ENCODE measurements at places on chromosomes 4 and X.

GRCh38 chr4:20480165-20480947 is 219.9 kb upstream of the PACRGL start:
- no peak for DNase-seq

DNA sequence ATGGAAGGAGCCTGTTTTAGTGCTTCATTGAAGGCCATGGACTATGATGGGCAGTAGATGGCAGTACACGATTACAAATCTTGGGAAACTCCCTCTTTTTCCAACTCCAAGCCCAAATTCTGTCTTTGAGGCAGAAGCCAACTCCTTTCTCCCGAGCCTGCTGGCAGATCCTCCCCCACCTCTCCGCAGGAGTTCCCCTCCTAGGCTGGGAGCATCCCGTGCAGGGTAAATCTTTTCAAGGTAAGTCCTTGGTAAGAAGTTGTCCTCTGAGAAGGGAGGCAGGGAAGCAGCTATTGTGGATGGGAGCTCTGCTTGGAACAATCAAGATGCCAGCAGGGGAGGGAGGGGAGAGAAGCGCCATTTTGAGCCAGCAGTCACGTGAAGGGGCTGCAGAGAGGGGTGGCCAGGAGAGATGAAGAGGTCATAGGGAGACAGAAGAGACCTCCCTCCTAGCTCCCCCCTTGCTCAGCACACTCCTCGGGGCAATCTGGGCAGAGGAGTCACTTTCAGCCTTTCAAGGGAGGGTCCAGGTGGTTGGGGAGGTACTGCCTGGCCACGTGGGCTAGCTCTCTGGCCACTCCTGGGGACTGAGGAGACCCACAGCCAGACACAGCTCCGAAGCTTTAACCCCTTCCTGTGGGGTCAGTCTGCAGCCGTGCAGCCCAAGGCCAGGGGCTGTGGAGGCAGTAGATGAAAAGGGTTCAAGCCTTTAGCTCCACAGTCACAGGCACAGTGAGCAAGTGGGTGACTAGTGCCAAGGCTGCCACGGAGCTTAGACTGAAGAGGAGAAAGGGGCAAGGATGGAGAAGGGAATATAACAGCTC is 9.6 kb downstream of the CC2D2A start:
- peak; percentile 10 for DNase-seq

- DNase-seq: no peak
Measured at GRCh38 chr4:81565142-81565870, 93.6 kb upstream of the RASGEF1B start.

GRCh38 chr4:3335385-3335784 is 42.6 kb downstream of the RGS12 start:
- no peak for DNase-seq

GRCh38 chr4:5004496-5004895 is 14.8 kb downstream of the CYTL1 start:
- DNase-seq: no peak

DNA sequence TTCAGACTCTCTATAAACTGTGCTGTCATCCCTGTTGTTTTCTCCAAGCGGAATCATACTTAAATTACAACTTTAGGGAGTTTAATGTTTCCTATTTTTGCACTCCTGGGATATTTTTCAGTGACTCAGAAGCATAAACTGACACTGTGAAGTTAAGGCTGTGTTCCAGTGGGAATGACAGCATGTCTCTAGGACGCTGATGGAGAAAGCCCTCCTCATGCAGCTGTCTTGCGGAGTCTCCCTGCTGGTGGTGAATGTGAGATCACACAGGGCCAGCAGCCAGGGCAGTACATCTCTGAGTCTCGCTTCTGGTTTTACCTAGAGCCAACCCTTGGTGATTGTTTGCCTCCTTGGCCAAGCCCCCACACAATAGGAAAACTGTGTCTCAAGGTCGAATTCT is 53.3 kb downstream of the NFKB1 start:
- DNase-seq: no peak

GRCh38 chr4:153148791-153149190 is 55.5 kb upstream of the TRIM2 start:
- DNase-seq: no peak

DNA sequence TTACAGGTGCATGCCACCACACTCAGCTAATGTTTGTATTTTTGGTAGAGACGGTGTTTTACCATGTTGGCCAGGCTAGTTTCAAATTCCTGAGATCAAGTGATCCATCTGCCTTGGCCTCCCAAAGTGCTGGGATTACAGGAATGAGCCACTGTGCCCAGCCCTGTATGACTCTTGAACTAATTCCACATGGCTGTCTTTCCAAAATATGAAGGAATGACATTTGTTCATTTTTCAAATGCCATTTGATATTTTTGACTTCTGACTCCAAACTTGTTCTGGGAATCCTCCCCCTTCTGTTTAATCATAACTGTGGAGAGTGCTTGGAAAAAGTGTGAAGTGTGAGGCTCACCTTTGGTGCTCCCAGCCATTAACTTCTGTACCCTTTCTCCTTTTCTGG is 119.2 kb downstream of the NHS start:
- DNase-seq: no peak

DNA sequence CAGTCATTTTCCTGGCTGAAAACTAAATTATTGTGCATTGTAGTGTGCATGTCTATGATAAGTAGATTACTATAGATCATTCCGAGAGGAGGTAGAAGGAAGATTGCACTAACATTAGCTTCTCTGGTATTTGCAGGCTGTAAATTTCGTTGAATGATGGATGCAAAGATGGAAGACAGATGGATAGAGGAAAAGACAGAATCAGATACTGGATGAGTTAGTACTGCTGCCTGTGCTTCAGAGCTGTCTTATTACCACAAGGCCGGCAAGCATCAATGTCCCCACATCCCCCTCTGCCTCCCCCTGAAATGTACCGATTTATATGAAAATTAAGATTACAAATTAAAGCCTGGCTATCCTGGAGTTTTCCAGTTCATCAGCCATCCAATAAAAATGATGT is 17.7 kb downstream of the NAA11 start:
- no peak for DNase-seq

- no peak for DNase-seq
Measured at GRCh38 chr4:692771-693554, 4.0 kb upstream of the SLC49A3 start.
